Memory B cell (primary cell): ENCODE measurements at places on chromosomes 12 and 14.

DNA sequence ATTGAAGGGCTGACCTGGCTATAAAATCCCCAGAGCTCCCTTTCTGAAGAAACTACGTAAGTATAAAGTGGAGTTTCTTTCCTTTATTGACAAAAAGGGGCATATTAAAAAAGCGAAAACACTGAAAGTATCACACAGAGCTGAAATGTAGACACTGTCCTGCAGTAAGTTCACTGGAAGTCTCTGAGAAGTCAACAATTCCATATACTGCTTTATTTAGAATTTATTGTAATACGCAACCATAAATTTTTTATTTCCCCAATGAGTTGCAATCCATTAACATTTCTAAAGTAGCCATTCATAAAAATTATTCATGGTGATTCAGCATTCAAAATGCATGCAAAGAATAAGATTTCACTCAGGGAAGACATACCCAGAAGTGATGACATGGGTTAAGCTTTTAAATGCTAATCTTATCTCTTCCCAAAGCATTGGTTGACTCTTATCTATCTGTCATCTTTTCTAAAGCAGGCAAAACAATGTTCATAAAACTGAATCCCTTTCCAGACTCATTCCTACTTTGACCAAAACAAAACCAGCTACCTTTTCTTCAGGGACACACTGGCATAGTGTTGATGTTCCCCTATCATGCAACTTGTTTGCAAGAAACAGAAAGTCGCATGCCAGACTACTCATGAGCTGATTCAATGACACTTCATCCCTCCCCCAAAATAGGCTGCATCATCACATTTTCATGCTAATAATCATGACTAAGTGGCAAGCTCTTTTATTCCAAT lies 17.3 kb downstream of the KITLG start:
- no peak for DNase-seq

DNA sequence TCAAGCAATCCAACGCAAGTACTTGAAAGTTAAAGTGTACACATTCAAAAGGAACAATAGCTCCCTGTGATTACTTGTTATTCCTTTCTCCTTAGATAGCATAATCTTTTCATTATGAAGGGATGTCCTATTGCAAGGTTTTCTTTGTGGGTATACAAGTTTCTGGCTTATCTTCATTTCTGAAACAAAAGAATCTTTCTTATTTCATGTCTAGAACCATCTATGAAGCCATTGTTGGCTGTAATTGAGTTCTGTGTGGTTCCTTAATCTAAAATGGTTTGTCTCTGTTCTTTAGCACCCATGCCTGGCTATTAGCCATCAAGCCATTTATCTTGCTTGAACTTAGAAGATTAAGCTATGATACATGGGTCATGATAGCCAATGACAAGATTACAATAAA lies 95.0 kb downstream of the VEZT start:
- DNase-seq, result no peak

DNA sequence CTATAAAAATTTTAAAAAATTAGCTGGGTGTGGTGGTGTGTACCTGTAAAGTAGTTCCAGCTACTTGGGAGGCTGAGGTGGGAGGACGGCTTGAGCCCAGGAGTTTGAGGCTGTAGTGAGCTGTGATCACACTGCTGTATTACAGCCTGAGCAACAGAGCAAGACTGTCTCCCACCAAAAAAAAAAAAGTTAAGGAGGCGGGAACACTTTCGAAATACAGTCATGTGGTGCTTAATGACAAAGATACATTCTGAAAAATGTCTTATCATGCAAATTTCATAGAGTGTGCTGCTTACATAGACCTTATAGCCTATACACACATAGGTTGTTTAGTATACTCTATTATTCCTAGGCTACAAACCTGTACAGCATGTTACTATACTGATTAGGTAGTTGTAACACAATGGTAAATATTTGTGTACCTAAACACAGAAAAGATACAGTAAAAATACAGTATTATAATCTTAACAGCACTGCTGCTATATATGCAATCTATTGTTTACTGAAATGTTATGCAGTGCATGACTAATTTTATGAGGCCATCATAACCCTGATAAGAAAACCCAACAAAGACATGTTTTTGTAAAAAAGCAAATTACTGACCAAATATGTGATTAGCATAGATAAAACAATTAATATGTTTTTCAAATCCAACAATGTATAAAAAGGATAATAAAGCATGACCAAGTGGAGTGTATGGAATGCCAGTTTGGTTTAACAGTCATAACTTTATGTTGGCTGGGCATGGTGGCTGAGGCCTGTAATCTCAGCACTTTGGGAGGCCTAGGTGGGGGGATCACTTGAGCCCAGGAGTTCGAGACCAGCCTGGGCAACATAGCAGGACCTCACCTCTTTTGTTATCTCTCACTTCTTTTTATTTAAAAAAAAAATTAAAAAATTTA lies 11.4 kb downstream of the EIF2S1 start:
- no peak for DNase-seq

GRCh38 chr12:94263905-94264561 lies 115.7 kb downstream of the PLXNC1 start:
- DNase-seq, result no peak

- DNase-seq, result no peak
Measured at GRCh38 chr12:3364661-3365462, 126.1 kb upstream of the PRMT8 start.
